ENCODE measurements at places on chromosomes 5 and 9. TPM values are rescaled to one million over a fixed set of nuclear protein-coding genes. Genes with fewer than 3 reads are reported as not detected.

PCDHA6 gene
- 0.27 TPM for total RNA-seq

DMGDH gene
- total RNA-seq: 2.9 TPM

RBM18 gene
- total RNA-seq: 21.1 TPM

IFNA6 gene
- not detected for total RNA-seq

PPP3R2 gene
- total RNA-seq: not detected

NMUR2 gene
- total RNA-seq: not detected

INSL6 gene
- total RNA-seq: not detected

LRRC19 gene
- not detected for total RNA-seq

BTNL8 gene
- not detected for total RNA-seq

NUDT12 gene
- total RNA-seq: 11.2 TPM

PCDHA1 gene
- total RNA-seq: not detected

LCN9 gene
- not detected for total RNA-seq

Measured in kidney epithelial cell (primary cell).